ENCODE measurements at places on chromosomes 1 and 21.

- DNase-seq: no peak
These were observed 12.6 kb downstream of the NHLH2 start for GRCh38 chr1:115828101-115829022.

- DNase-seq: no peak
These were observed 57.1 kb downstream of the TNFSF18 start for GRCh38 chr1:172993640-172994039.

DNA sequence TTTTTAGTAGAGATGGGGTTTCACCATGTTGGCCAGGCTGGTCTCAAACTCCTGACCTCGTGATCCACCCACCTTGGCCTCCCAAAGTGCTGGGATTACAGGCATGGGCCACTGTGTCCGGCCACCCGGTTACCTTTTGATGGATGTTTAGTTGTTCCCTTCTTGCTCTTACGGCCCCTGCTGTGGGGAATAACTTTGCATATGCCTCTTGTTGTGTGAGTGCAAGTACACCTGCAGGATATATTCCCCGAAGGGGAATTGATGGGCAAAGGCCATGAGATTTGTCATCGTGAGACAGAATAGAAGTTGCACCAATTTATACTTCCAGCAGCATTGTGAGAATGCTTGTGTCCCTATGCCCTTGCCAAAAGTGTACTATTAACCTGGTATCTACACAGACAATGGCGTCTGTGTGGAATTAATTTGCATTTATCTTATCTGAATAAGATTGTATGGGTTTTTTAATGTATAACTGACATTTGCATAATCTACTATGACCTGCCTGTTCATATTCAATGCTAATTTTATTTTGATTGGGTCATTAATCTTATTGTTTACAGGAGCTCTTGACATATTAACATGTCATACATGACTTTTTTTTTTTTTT is 8.1 kb downstream of the IL6R start:
- DNase-seq: no peak

- no peak for DNase-seq
These were observed 77.9 kb downstream of the POFUT2 start for GRCh38 chr21:45209685-45210284.

DNA sequence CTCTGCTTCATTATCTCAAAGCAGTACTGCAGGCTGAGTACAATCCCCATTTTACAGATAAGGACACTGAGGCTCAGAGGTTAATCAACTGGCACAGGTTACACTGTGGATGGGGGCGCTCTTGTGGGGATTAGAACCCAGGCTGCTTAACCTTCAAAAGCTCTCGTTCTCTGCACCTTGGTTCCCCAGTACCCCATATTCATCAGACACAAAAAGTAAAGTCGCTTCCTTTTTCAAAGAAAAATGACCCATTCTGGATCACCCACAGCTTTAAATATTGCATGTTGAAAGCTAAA is 20.5 kb downstream of the SSBP3 start:
- DNase-seq: no peak

GRCh38 chr1:27496604-27497155 is 6.7 kb upstream of the WASF2 start:
- DNase-seq: no peak

DNA sequence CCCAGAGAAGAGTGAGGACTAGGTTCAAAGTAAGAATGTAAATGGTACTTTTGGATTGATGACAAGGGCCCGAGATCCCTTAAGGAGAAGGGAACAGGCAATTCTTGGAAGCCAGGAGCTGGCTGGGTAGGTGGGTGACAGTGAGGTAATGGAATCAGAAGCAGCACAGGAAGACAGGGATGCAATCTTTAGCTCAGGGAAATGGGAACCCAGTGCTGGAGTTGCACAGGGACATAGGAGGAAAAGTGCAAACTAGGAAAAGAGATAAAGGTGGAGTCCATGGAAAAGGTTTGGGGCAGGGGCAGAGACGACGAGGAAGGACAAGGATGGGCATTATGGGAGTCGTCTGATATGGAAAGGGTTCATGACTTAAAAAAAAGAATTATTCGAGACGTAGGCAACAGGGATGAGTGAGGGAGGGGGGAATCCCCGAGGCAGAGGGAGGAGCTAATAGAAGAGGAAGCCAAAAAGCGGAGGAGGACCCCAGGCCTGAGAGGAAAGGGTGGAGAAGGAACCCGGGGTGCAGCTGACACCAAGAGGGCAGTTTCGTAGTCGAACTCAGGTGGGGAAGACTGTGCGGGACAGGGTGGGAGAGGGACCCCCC is 495 bp downstream of the PI4KB start:
- peak; percentile 38 for DNase-seq

DNA sequence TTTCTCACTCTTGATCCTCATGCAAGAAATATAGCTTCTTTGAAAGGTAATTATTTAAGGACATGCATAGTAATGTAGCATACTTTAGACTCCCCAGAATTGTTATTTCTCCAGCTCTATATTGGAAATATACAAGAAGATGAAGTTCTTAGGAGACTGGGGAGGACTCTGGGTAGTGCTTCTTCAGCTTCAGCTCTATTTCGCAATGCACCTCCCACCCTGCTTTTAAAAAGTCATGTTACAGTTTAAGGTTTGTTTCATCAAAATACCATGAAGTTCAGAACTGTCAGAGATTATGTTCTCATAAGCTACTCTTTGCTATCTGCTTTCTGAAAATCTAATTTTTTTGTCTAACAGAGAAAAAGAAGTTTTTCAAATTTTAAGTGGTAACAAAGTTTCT is 586.2 kb upstream of the ADGRL4 start:
- no peak for DNase-seq

GRCh38 chr1:89274411-89274857 is 1.8 kb upstream of the GBP5 start:
- DNase-seq: no peak

GRCh38 chr1:199009447-199009846 is 370.6 kb downstream of the PTPRC start:
- DNase-seq: no peak

GRCh38 chr1:204240233-204240632 is 26.4 kb upstream of the GOLT1A start:
- DNase-seq: no peak

GRCh38 chr1:91550961-91551360 is 50.3 kb downstream of the CDC7 start:
- no peak for DNase-seq

GRCh38 chr1:119920104-119920968 is 24.0 kb upstream of the ADAM30 start:
- DNase-seq: no peak

All from stimulated activated CD8-positive, alpha-beta memory T cell treated with anti-CD3 and anti-CD28 coated beads, Interleukin-7, amount 100 ng/mL, for 1 hour (primary cell).